Activated CD8-positive, alpha-beta memory T cell treated with anti-CD3 and anti-CD28 coated beads, Interleukin-2, amount 10 ng/mL, durations not matched to agents 7 days and 5 days (primary cell): ENCODE measurements at places on chromosomes 6 and 20.

DNA sequence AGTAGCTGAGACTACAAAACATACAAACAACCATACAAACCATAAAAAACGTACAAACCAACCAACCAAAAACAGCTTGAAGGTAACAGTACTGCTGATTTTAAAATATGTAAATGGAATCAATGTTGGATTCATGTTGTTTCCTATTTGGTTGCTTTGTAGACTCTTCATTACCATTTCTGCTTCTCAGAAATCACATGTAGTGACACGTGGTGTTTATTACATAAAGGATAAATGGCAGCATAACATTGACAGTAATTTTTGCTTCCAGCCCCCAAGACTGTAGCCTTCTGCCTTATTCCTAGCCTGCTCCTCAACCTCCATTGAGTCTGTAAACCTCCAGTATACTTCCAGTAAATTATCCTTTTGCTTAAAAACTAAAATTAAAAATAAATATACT is 73.3 kb downstream of the KLHL32 start:
- DNase-seq: no peak

- no peak for DNase-seq
Observed at GRCh38 chr20:53130795-53131194, 158.6 kb downstream of the TSHZ2 start.

DNA sequence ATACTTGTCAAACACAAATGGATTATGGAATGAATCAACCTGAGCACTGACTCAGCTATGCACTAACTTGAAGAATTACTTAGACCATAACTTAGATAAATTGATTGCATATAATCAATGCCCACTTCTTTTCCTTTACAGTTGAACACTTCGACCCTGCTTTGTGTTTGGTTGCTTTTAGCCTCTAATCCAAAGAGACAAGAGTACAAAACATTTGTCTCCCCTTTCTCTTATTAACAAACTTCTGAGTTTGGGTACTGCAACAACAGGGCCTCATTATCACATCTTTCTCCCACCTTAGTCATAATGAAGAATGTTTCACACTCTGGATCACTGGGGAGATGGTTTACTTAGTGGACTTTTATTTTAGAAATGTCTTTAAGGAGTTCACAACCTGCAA is 2.6 kb upstream of the TAAR6 start:
- DNase-seq: no peak

- DNase-seq: peak; percentile 61
Observed at GRCh38 chr6:328136-328670, 35.9 kb downstream of the DUSP22 start.

- no peak for DNase-seq
Observed at GRCh38 chr20:47557791-47558190, 56.1 kb downstream of the NCOA3 start.

DNA sequence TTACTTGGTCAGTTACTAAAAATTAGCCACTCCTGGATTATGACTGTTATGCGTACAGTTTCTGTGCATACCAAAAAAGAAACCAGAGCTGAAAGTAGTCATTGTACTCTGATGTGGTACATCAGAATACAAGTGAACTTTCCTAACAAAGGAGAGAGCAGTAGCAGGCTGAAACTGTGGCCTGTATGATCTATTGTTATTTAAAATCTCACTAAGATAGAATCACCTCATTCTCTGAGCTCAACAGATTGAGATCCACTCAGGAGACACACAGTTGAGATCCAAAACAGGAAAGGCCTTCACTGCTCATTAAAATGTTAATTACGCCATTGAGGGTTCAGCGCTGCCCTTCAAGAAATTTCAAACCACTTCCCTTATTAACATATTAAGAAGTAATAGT is 576.4 kb downstream of the LMBRD1 start:
- DNase-seq: no peak

GRCh38 chr20:7463290-7463689 is 477.0 kb downstream of the HAO1 start:
- no peak for DNase-seq

- no peak for DNase-seq
Observed at GRCh38 chr6:33139596-33140206, 52.6 kb downstream of the COL11A2 start.

DNA sequence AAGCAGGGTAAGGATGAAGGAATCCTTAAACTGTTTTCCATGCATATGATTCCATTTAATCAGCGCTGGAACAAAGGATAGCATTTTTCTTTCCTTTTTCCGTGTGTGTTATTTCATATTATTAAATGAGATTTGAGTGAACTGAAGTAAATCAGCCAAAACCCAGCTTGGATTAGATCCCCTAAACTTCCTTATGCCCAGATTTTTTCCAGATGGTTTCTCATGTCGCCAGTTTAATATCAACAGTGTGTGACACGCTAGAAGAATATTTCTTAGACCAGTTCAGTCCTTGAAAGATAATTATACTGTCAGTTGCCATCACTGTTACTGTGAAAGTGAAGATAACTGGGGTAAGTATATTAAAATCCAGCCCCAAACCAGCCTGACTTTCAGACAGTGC is 1009.4 kb downstream of the KIF16B start:
- no peak for DNase-seq

- no peak for DNase-seq
Observed at GRCh38 chr6:6810727-6811126, 222.2 kb downstream of the LY86 start.

DNA sequence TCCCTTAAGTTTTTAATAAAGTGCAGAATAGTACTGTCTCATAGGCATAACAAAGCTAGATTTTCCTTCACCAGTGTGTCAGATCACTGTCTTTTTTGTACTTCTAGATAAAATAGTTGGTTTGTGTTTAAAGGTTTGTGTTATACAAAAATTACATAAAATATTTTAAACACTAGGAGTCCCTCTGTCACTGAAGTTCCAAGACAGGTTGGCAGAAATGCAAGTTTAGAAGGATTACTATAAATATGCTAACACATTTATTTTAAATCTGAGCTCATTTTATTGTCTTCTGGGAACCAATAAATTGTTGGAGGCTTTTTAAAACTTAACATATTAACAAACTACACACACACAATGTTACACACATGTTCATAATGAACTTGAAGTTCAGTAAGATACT is 30.8 kb upstream of the RUNX2 start:
- no peak for DNase-seq
